ENCODE measurements at places on chromosomes 5 and 9.

DNA sequence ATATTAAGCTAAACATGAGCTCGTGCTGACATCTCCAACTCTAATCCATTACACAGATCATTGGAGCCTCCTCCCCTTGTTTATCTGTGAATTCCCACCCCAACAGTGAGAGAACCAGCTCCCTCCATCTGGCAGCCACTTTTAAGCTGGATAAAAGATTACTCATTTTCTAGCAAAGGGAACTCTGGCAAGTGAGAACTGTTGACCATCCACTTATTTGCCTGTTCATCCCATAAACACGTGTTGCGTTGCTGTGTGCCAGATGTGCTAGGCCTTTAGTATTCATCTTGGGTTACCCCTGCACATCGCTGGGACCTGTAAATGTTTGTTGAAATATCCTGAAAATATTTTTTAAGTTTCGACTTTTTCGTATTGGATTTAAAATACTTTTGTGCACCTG, 2.4 kb upstream of the TOR1A start:
- DNase-seq = no peak

DNA sequence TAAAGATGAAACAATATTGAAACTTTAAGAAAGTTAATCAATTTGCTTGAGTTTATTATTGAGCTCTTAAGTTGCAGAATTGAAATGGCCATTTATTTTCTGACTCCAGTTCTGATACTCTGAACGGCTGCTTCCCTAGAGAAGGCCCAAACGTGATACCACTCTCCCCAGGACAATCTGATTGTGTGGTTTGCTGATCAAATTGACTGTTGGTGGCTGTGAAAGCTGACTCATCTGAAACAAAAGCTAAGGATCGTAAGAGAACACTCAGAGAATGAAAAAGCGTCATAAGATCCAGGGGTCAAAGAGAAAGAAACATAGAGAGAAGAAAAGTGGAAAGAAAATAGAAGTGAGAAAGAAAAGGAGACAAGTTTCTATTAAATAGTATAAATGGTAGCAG, 147.2 kb downstream of the IZUMO3 start:
- DNase-seq = no peak

- no peak for DNase-seq
Observed at GRCh38 chr5:135866016-135866415, 29.6 kb downstream of the IL9 start.

DNA sequence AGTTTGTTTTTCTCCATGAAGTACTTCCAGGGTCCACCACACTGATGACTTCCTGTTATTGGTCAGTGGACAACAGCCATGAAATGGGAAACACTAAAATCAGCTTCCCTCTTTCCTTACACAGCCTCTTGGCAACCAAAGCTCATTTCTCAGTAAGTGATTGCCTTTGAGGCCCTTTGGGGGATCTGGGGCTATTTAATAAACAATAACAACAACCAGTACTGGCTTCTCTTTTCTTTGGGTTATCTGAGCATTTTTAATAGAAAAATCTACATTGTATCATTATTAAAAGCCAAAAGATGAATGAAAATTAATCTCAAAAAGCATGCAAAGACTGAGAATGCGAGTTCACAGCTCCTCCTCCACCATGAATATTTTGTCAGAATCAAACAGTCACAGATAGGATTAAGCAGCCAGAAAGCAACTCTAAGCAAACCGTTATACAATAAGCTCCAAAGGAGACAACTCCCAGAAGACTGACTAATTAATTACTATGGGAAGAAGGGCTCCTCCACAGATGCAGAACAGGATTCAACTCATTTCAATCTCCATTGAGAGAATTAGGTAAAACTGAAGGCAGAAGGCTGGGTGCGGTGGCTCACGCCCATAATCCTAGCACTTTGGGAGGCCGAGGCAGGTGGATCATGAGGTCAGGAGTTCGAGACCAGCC, 68.3 kb downstream of the SERINC5 start:
- no peak for DNase-seq

- DNase-seq = no peak
Observed at GRCh38 chr5:180130876-180131740, 59.5 kb upstream of the RNF130 start.

GRCh38 chr5:30001826-30002225, 1191.7 kb upstream of the CDH6 start:
- DNase-seq = no peak

- no peak for DNase-seq
Observed at GRCh38 chr5:1107167-1108022, 4.5 kb downstream of the SLC12A7 start.

Measured in NCI-H748 treated with DMSO at 0.1 percent for 48 hours (cell line).